ENCODE measurements at places on chromosomes 7 and 10.

- DNase-seq, result no peak
These were observed 70.0 kb downstream of the VOPP1 start for GRCh38 chr7:55502124-55502857.

- no peak for DNase-seq
These were observed 46.1 kb upstream of the NCAPG2 start for GRCh38 chr7:158750702-158751101.

- no peak for DNase-seq
These were observed 47.3 kb downstream of the FRMPD2 start for GRCh38 chr10:48227213-48227612.

DNA sequence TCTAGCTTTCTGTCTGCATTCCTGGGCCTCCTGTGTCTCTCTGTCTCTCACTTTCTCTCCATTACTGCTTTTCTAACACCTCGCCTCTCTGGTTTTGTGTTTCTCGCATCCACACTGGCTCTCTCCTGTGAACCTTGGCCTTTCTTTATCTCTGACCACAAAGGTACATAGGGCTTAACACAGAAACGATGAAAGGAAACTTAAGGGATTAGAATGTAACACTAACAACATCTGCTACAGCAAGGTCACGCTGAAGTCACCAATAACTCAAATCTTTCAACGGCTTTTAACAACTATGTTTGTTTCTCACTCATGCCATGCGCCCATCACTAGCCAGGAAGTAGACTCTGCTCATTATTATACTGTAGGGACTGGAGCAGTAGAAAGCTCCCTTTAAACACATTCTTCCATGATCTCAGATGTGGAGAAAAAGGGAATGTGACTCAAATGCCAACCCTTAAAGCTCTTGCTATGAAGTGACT, 9.3 kb upstream of the OR6V1 start:
- no peak for DNase-seq

DNA sequence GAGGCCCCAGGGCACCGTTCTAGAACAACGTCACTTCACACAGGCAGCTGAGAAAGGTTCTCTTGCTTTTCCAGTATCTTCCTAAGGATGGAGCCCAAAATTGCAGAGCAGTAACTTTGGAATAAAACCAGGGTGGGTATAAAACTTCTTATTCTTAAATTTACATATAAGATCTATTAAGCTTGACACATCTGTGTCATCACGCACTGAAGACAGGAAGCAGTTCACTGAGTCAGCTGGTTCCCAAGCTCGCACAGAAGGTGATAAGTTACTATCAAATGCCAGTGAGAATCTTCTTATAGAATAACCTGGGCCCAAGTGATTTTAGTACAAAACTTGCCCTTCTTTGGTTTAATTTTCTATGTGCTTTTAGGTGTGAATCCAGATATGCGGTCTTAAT, 70.2 kb downstream of the RABGEF1 start:
- no peak for DNase-seq
